ENCODE measurements at places on chromosomes 7 and 10.

GRCh38 chr10:99551158-99551557, 18.4 kb downstream of the NKX2-3 start:
- DNase-seq = no peak

DNA sequence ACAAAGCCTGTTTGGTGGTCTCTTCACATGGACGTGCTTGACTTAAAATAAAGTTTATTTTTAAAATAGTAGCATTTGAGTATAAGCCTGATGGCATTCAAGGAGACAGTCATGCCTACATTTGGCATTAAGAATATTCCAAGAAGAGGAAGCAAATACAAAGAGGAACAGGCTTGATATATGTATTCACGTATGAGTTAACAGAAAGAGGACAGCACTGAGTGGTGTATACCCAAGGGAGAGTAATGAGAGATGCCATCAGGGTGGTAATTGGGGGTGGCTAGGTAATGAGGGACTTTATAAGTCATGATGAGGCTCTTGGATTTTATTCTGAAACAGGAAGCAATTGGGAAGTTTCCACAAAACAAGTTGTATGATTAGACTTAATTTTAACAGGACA, 363.3 kb downstream of the SEMA3D start:
- DNase-seq = no peak

GRCh38 chr10:56722912-56723311, 361.9 kb upstream of the ZWINT start:
- DNase-seq = no peak

- DNase-seq = no peak
Observed at GRCh38 chr7:42385912-42386311, 148.9 kb upstream of the GLI3 start.
